ENCODE measurements at places on chromosomes 6 and 20. TPM values are rescaled to one million over a fixed set of nuclear protein-coding genes. Genes with fewer than 3 reads are reported as not detected.

GRCh38 chr20:21613512-21613911 lies 92.0 kb upstream of the PAX1 start:
- H3K36me3 ChIP-seq, result no peaks in the 10 kb centered on the region
- no peak overlapping the region for H3K4me3 ChIP-seq
- no peaks in the 10 kb centered on the region for H3K4me1 ChIP-seq
- DNase-seq, result no peak
- no peak overlapping the region for H3K27ac ChIP-seq
- peaks cover 16% of the 10 kb centered on the region for H3K27me3 ChIP-seq

DNA sequence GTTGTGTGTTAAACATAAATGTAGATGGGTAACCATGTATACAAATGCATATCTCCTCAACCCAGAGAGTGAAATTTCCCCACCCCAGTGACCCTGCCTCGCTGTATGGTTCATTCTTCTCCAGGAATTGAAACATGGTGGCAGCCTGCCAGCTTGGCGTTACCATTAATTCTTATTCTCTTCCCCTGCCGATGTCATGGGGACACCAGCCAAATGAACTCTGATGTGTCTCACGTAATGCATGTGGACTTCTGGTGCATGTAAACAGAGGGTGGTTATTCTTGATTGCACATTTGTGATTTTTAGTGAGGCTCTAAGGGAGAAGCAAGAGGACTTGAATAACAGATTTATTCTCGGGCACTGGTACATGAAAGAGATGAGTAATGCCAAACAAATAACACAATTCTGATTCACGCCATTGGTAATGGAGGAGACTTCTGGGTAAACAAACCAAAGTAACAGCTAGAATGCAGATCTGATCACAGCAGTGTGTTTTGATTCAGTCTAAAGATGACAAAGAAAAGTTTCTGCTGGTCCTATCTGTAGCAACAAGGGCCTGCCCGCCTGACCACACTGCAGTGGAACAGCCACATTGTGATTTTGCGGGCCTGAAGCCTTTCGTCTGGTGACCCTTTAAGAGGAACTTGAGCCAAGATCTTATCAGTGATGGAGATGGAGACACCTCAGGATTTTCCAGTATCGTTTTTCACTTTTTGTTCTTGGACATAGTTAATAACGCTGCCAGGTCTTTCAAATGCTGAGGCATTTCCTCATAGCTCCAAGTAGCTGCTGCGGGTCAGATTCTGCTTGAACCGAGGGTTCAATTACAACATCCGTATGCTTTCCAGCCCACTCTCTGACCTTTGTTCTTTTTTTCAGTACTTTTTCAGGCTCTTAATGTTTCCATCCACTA lies 171.8 kb upstream of the AKAP12 start:
- peak overlapping the region; percentile 62 for H3K27ac ChIP-seq
- no peaks in the 10 kb centered on the region for H3K36me3 ChIP-seq
- H3K27me3 ChIP-seq, result no peaks in the 10 kb centered on the region
- peaks cover 19% of the 10 kb centered on the region for H3K4me1 ChIP-seq

DNA sequence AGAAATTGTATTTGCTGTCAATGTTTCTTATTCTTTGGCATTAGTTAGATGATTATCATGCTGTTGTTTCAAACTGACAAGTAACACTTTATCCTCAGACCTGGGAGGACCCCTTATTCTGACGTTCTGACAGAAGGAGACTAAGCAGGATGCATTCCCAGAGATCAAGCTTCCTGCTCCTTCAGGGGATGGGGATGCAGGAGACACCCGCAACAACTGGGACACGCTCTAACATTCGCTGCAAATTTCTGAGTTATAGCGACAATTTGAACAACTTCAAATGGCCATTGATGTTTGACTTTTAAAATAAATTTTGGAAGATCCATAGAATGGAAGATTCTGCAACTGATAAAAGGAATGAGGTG lies 69.0 kb upstream of the ZNF184 start:
- H3K27ac ChIP-seq, result no peak overlapping the region
- no peak overlapping the region for H3K4me3 ChIP-seq
- DNase-seq, result no peak
- no peaks in the 10 kb centered on the region for H3K4me1 ChIP-seq
- H3K36me3 ChIP-seq, result no peaks in the 10 kb centered on the region
- H3K27me3 ChIP-seq, result peaks cover 77% of the 10 kb centered on the region

DNA sequence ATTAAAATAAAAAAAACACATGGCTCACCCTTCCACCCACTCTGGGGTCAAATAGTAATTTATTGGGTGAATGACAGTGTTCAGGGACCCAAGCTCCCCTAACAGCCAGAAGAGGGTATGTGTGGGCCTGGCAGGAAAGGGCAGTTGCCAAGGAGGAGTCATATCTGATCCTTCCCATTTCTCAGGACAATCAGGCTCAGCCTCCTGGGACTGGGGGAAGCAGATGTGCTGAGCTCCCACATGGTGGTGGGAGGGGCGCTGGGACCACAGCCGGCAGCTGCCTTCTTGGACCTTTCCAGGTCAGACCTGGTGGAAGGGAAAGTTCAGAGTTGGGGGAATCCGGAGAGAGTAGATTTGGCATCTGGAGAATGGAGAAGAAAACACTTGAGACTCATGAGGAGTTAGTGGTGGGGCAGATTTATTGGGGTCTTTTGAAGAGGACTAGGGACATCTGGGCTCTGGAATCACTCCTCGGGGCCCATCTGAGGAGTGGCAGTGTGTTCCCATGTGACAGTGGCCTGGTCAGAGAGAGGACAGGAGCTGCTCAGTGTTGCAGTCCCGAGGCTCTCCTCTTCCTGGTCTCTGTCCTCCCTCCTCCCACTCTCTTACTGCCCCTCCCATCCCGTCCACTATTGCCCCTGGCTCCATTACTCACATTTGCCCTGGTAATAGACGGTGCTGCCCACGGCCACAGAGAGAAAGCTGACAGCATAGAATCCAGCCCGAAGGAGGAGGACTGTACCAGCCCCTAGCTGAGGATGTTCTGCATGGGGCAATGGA lies 3.0 kb downstream of the LST1 start:
- H3K27me3 ChIP-seq, result no peaks in the 10 kb centered on the region
- H3K4me3 ChIP-seq, result no peak overlapping the region
- peaks cover 22% of the 10 kb centered on the region for H3K4me1 ChIP-seq
- H3K27ac ChIP-seq, result no peak overlapping the region
- DNase-seq, result no peak
- H3K36me3 ChIP-seq, result no peaks in the 10 kb centered on the region

- H3K4me3 ChIP-seq, result no peak overlapping the region
- H3K27me3 ChIP-seq, result no peaks in the 10 kb centered on the region
- H3K27ac ChIP-seq, result no peak overlapping the region
- no peaks in the 10 kb centered on the region for H3K4me1 ChIP-seq
These were observed 75.2 kb upstream of the GLP1R start for GRCh38 chr6:38973178-38974057.

GRCh38 chr20:36573798-36574365 lies 485 bp downstream of the TGIF2 start:
- H3K4me3 ChIP-seq, result peak overlapping the region; percentile 82
- peaks cover 6% of the 10 kb centered on the region for H3K36me3 ChIP-seq
- DNase-seq, result peak; percentile 68

DNA sequence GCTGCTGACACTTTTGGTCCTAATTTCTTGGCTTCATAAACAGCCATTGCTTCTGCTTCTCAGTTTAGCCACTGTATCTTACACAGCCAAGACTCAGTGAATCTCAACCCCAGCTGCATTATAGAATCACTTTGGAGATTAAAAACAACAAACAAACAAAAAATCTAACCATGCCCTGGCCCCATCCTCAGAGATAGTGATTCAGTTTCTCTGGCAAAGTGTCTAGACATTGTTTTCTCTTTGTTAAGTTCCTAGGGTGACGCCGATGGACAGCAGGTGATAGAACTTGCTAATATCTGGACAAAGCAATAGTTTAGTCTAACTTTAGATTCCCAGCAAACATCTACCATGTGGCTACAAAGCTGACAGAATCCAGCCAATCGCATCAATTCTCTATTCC lies 2.9 kb downstream of the ADGRF5 start:
- no peaks in the 10 kb centered on the region for H3K36me3 ChIP-seq
- peak overlapping the region; percentile 62 for H3K4me3 ChIP-seq
- peak overlapping the region; percentile 91 for H3K27ac ChIP-seq
- H3K27me3 ChIP-seq, result no peaks in the 10 kb centered on the region

GRCh38 chr6:116392132-116393013 lies 21.6 kb downstream of the DSE start:
- no peak overlapping the region for H3K4me3 ChIP-seq
- H3K36me3 ChIP-seq, result no peaks in the 10 kb centered on the region
- peak overlapping the region; percentile 52 for H3K27ac ChIP-seq
- no peaks in the 10 kb centered on the region for H3K27me3 ChIP-seq
- H3K4me1 ChIP-seq, result peaks cover 50% of the 10 kb centered on the region

DNA sequence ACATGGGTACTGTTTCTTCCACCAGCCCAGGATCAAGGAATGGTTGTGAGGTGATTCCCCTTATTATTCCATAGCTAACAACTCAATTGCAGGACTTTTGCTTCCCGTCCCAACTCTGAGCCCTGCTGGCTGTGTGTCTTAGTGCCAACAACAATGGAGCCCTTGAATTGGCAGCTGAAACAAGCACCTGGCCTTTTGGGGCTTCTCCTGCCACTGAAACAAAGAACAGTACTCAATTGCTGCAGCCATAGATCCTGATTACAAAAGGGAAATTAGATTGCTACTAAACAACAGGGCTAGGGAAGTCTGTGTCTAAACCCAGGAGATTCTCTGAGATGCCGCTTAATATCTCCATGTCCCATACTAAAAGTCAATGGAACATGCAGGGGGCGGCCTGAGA lies 61.3 kb upstream of the CARMIL1 start:
- H3K36me3 ChIP-seq, result no peaks in the 10 kb centered on the region
- no peak overlapping the region for H3K4me3 ChIP-seq
- H3K4me1 ChIP-seq, result no peaks in the 10 kb centered on the region
- DNase-seq, result no peak
- H3K27ac ChIP-seq, result no peak overlapping the region

- H3K4me1 ChIP-seq, result no peaks in the 10 kb centered on the region
- no peaks in the 10 kb centered on the region for H3K27me3 ChIP-seq
- H3K36me3 ChIP-seq, result no peaks in the 10 kb centered on the region
- no peak overlapping the region for H3K4me3 ChIP-seq
These were observed 45.6 kb upstream of the FYN start for GRCh38 chr6:111918825-111919224.

GRCh38 chr20:62609279-62609720 lies 33.0 kb upstream of the SLCO4A1 start:
- DNase-seq, result no peak
- peaks cover 10% of the 10 kb centered on the region for H3K27me3 ChIP-seq
- H3K4me1 ChIP-seq, result peaks cover 24% of the 10 kb centered on the region
- no peak overlapping the region for H3K4me3 ChIP-seq

Gene COX4I2
- 17.1 TPM for total RNA-seq

Gene SIGLEC1
- 114 TPM for total RNA-seq

Gene OPN5
- total RNA-seq, result not detected

Gene MICAL1
- total RNA-seq, result 79.4 TPM

Gene ESR1
- total RNA-seq, result 3.7 TPM

Gene PLCB4
- total RNA-seq, result 6.6 TPM

Gene RIPOR3
- total RNA-seq, result 11.0 TPM
